ENCODE measurements at places on chromosomes 7 and 10.

GRCh38 chr10:13938950-13939349, 352.2 kb downstream of the PRPF18 start:
- DNase-seq, result no peak

DNA sequence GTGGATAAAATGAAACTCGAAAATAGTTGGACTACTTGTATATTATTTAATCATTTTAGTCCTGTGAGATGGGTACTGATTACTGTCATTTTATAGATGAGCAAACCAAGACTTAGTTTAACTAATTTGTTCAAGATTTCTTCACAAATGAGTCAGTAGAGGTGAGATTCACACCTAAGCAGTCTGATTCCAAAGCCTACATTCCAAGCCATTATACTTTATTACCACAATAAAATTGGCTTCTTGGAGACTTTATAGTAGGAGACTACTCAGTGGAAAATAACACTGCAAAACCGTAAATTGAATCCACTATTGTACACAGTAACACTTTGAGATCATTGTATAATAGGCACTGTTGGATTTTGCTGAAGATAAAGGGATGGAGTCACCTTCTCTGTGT, 2.2 kb downstream of the PHTF2 start:
- DNase-seq, result no peak

DNA sequence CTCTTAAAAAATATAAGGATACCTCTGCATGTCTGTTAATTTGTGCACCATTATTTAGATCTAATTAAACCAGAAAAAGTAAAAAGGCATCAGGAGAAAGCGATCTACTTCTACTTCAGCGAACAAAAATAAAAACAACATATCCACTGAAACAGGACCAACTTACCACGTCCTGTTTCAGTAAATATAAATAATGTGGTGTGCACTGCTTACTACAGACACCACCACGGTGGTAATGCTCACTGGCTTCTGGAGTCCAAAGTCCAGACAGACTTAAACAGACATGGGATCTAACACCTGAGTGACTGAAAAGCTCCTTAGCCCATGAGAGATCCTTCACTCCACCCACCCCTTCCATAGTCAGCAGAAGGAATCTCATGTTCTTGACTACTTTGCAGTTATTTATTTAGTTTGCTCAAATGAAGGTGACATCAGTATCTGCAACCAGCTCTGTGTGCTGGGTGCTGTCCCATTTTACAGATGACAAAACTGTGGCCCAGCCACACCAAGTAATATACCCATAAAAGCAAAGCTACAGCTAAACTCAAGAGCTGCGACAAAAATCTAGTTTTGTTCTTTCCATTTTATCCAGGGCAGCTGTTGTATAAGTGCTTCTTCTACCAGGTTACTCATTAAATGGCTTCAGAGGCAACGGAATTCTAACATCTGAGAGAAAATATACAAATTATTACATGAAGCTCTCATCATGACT, 62.1 kb upstream of the NCAPG2 start:
- no peak for DNase-seq

DNA sequence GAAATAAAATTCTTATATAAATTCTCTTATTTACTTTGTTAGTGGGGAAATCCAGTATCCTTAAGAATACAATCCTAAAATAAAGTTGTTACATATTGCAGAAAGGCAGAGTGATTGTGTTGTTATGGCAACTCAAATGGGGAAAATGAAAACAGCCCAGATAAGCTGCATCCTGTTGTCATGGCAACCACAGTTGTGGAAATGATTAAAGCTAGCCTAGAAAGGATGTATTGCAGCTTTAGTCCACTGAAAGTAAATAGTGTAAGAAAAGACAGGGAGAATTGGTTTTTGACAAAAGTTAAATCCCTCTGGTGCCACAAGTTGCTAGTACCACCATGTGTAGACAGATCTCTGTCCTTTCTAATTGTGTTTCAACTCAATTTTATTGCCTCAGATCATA, 43.2 kb downstream of the BTRC start:
- no peak for DNase-seq

- DNase-seq, result no peak
These were observed 28.3 kb downstream of the HIPK2 start for GRCh38 chr7:139749545-139749944.

DNA sequence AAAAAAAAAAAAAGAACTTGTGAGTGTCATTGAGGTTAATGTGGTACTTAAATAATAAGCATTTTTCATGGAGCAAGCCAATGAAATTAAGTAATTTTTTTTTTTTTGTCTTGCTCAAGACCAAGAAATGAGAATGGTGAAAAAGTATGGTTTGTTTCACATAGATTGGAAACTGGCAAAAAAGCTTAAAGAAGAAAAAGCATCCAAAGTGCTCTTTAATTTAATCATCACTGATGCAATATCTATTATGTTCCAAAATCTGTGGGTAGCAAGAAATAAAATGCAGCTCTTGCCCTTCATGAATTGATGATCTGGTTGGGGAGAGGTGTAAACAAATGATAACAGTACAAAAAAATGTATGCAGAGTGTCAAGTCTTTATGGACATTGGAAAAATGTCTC, 980.6 kb downstream of the REEP3 start:
- DNase-seq, result no peak

- no peak for DNase-seq
These were observed 50.6 kb upstream of the AGBL3 start for GRCh38 chr7:134935701-134936100.

DNA sequence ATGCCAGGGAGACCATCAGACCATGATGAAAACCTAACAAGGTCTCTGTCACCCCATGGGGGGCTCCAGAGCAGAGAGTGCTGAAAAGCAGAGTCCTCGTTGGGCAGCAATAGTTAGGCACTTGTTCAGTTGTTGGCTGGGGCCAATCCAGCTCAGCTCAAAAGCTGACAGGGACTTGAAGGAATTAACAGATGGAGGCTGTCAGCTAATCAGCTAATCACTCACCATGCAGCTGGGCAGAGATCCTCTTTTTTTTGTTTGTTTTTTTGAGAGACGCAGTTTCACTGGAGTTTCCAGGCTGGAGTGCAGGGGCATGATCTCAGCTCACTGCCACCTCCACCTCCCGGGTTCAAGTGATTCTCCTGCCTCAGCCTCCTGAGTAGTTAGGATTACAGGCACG, 18.1 kb downstream of the CEP55 start:
- DNase-seq, result no peak

- no peak for DNase-seq
These were observed 4.4 kb upstream of the EGR2 start for GRCh38 chr10:62820586-62820985.

- no peak for DNase-seq
These were observed 2.3 kb upstream of the FZD9 start for GRCh38 chr7:73431041-73431835.

- peak; percentile 50 for DNase-seq
These were observed 149.2 kb downstream of the PRKAG2 start for GRCh38 chr7:151727579-151728285.

GRCh38 chr7:70630818-70631457, 501.0 kb upstream of the GALNT17 start:
- no peak for DNase-seq

GRCh38 chr7:41107330-41107937, 595.5 kb downstream of the INHBA start:
- no peak for DNase-seq

GRCh38 chr10:118689070-118689858, 65.5 kb downstream of the CACUL1 start:
- no peak for DNase-seq

DNA sequence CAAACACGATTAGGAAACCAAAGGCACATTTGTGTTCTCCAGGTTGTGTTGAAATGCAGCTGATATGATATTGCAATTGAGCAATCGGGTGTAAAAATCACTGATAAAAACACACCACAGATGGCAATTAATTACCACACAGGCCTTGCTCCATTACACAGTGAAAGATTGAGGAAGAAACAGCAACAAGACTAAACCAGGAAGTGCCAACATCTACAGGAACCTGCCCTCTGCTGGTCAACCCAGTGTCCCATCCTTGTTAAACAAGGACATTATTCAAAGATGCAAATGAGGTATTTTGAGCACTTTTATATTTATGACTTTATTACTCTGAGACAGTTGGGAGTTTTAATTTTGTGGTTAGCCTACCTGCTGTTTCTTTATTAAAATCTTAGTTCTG, 765.6 kb upstream of the GHITM start:
- DNase-seq, result no peak

DNA sequence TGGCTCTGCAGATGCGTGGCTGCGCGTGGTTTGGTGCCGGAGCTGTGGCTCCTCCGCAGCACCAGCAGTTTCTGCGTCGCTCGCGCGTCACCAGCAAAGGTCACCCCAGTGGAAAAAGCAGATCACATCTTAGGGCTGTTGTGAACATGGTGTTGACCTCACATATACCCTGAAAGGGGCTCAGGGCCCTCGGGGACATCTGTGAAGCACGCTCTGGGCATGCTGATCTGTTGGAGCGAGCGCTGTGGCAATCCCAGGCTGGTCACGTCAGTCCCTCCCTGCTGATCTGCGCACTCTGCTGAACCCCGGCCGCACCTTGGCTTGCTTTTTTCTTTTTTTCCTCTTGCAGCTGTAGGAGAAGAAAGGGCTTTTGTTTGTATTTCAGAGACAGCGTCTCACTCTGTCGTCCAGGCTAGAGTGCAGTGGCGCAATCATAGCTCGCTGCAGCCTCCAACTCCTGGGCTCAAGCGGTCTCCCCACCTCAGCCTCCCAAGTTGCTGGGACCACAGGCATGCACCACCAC, 33.3 kb upstream of the AP5Z1 start:
- DNase-seq, result no peak

- DNase-seq, result no peak
These were observed 29.0 kb upstream of the ADAM12 start for GRCh38 chr10:126417220-126417825.

DNA sequence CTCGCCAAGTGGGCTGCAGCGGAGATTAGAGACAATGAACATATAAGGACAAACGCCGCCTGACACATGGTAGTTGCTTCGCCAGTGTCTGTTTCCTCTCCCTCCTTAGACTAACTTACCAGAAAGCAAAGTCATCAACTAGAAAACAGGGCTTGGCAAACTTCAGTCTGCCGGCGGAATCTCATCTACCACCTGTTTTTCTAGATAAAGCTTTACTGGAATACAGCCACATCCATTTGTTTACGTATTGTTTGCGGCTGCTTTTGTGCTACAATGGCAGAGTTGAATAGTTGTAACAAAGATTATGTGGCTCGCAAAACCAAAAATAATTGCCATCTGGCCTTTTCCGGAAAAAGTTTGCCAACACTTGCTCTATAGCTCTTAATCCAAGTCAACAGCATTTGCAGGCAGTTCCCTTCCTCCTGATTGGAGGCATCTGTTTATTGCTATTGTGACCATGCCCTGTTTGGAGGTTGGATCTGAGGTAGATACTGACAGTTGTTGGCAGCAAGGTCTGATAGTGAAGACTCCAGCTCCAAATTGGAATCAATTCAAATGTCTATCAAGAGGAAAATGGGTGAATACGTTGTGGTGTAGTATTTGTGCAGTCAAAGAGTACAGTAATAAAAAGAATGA, 260.6 kb downstream of the POU6F2 start:
- DNase-seq, result no peak

GRCh38 chr10:29918623-29919400, 140.6 kb downstream of the JCAD start:
- no peak for DNase-seq

DNA sequence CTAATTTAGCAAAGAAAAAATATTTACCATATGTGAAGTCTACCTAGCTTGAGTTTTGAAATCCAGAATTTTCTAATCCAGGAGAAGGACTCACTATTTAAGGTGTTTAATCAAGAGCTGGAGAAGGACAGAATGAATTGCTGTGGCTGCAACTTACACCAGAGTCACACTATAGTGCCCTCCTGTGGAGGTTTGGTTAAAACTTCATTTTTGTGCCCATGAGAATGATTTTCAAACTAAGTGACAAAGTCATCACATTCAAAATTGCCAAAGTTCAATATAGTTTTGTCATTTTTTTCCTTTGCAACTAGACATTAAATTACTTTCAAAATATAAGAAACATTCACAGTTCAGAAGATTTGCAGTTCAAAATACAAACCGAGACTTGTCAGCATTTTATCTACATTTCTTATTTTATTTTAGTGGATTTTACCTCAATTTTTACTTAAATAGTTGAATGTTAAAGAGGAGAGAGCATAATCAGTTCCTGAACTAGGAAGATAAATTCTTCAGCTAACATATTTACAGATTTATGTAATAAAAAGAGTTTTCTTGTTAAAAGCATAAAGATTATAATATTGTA, 70.7 kb downstream of the CABCOCO1 start:
- DNase-seq, result no peak

GRCh38 chr10:128128582-128128981, 2.4 kb upstream of the MKI67 start:
- DNase-seq, result no peak

DNA sequence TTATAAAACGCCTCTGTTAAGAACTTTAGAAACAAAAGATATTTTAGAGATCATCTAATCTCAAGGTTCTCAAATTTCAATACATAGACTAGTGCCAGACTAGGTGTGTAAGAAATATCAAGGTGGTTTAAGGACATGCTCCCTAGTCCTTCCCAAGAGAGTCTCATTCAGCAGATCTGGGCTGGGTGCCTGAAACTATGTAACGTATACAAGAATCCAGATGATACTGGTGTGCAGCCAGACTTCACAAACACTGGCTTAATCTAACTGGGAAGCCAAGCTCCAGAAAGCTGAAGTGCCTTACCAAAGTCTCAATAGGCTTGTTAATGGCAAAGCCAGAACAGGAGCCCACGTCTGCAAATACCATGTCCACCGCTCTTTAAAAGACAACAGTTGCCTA, 105.0 kb upstream of the AMPH start:
- no peak for DNase-seq

- DNase-seq, result no peak
These were observed 104.8 kb upstream of the SHH start for GRCh38 chr7:155916926-155917655.

- DNase-seq, result no peak
These were observed 1212.8 kb downstream of the REEP3 start for GRCh38 chr10:64733980-64734379.

DNA sequence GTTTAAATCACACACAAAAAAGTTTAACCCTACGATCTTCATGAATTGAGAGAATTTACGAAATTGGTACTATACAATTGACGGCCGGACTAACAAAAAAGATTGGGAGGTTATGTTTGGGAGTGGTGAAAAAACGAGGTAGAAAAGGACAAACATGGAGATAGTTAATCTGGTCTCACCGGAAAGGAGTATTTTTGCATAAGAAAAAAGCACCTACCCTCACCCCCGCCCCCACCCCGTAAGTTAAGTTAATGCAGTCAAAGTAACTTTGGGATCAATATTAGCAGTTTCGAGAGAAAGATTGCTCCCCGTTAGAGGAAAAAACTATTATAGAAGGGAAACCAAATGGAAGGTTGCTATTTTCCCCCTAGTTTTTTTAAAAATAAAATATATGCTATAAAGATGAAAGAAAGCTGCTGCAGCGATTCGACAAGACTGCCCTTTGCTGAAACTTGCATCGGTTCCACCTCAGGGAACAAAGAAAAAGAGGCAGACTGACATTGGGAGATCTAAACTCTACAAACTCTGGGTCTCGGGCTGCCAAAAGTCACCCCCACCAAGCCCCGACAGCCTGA, 3.5 kb downstream of the SP8 start:
- no peak for DNase-seq

DNA sequence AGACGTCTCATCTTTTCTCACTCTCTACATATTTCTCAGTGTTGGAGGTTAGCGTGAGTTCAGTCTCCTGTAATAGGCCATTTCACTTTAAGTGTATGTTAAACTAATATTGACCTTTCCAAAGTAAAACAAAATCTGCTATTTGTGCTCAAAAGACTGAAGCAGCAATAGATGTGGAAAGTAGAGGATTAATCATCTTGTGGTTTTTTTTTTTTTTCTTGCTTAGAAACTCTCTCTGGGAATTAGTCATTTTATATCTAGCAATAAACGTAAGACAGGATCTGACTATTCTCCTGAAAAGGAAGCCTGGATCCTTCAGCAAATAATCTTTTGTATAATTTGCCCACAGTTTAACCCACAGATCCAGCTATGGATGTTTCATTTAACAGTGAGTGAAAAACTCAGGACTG, 81.7 kb downstream of the NRP1 start:
- DNase-seq, result no peak
